ENCODE measurements at places on chromosomes 3 and 15. TPM values are rescaled to one million over a fixed set of nuclear protein-coding genes. Genes with fewer than 3 reads are reported as not detected.

The C3orf22 gene
- total RNA-seq: not detected

- DNase-seq: no peak
- H3K36me3 ChIP-seq: no peaks in the 10 kb centered on the region
- no peak overlapping the region for H3K27ac ChIP-seq
- H3K4me1 ChIP-seq: peaks cover 7% of the 10 kb centered on the region
Measured at GRCh38 chr3:110015231-110015963, 678.1 kb upstream of the DPPA4 start.

The XCR1 gene
- total RNA-seq: not detected

The GOLGA8M gene
- total RNA-seq: 0.57 TPM

DNA sequence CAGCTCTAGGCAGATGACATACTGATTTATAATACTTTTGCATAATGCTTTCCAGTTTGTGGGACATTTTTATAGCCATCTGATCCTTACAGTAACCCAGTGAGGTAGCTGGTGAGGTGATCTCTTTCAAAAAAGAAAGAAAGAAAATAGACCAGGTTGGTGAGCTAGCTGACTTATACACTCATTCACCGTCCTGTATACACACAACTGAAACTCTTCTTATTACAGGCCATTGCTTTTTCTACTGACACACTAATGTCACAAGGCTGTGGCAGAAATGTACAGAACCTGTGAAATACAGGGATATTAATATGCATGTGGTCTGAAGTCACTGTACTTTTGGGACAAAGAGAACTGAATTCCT lies 150.2 kb upstream of the BHLHE40 start:
- H3K27ac ChIP-seq: no peak overlapping the region
- H3K36me3 ChIP-seq: 0 out of 2 replicates have a peak, but pooled peaks cover 4% of the 10 kb centered on the region
- H3K4me3 ChIP-seq: no peak overlapping the region
- H3K4me1 ChIP-seq: peaks cover 47% of the 10 kb centered on the region

DNA sequence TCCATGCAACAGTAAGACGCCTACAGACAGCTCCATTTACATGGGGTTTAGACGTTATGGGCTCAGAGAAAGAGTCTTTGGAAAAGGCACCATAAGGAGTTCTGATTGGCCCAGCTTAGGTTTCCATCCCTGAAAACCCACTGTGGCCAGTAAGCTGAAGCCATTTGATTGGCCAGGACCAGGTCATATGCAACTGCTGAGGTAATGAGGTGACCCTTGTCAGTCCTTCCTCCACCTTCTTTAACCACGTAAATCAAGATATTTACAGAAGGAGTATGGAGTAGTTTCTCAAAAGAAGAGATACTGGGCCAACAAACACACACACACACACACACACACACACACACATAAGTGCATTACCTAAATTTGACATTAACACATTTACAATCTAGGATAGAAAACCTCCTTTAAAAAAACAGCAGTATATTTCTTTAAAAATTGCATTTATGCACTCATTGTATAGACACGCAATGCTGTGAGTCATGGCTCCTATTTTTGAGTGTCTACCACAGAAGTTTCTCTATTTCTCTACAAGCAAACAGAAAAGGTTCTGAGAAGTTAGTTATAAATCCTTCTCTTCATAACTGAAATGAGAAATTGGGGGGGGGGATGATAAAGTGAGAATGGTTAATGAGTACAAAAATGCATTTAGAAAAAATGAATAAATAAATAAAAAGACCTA lies 16.3 kb upstream of the MB21D2 start:
- no peak overlapping the region for H3K4me3 ChIP-seq
- peaks cover 48% of the 10 kb centered on the region for H3K4me1 ChIP-seq
- peak; percentile 48 for DNase-seq
- no peaks in the 10 kb centered on the region for H3K27me3 ChIP-seq
- H3K36me3 ChIP-seq: peaks cover 5% of the 10 kb centered on the region

DNA sequence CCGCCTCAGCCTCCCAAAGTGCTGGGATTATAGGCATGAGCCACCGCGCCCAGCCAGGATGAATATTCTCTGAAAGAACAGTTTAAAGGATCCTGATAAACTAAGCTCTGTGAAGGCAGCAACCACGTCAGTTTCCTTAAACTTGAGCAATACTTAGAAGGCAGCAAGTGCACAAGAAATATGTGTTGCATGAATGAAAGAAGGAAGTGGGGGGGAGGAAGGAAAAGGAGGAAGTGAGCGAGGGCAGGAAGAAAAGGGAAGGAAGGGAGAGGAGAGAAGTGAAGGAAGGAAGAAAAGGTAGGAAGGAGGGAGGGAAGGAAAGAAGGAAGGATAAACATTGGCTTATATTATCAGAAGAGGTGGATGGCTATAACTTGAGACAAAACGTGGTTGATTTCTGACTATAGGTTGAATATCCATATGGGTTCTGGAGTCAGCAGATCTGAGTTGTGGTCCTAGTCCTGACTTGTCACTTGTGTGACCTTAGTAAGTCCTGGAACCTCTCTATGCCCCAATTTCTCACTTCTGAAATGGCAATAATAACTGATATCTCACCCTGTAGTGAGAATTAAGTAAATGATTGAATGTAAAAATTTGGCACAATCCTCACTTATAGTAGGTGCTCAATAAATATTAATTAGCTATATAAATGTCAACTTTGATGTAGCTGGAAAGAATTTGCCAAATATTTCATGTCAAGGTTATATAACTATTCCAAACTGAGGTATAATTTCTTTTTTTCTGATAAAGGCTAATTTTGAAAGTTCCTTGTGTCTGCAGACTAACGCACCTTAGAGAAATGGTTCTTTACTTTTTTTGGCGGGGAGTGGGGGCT lies 12.0 kb upstream of the SEMA4B start:
- H3K4me3 ChIP-seq: no peak overlapping the region
- H3K36me3 ChIP-seq: no peaks in the 10 kb centered on the region
- H3K27ac ChIP-seq: no peak overlapping the region
- no peaks in the 10 kb centered on the region for H3K27me3 ChIP-seq
- DNase-seq: no peak

The PLCB2 gene
- 0.50 TPM for total RNA-seq

The PSTPIP1 gene
- 0.38 TPM for total RNA-seq

- H3K27me3 ChIP-seq: no peaks in the 10 kb centered on the region
- DNase-seq: peak; percentile 33
- peaks cover 21% of the 10 kb centered on the region for H3K4me1 ChIP-seq
- H3K4me3 ChIP-seq: no peak overlapping the region
- H3K36me3 ChIP-seq: no peaks in the 10 kb centered on the region
Measured at GRCh38 chr15:50116477-50116876, 2.6 kb downstream of the ATP8B4 start.

- peaks cover 78% of the 10 kb centered on the region for H3K4me1 ChIP-seq
- H3K27me3 ChIP-seq: no peaks in the 10 kb centered on the region
- DNase-seq: peak; percentile 61
- H3K36me3 ChIP-seq: peaks cover 38% of the 10 kb centered on the region
- H3K4me3 ChIP-seq: peak overlapping the region; percentile 40
Measured at GRCh38 chr3:30625541-30626438, 19.4 kb downstream of the TGFBR2 start.

The SNRPA1 gene
- total RNA-seq: 70.2 TPM

GRCh38 chr3:13689373-13690260 lies 140.7 kb downstream of the FBLN2 start:
- DNase-seq: no peak
- H3K36me3 ChIP-seq: no peaks in the 10 kb centered on the region
- H3K4me1 ChIP-seq: no peaks in the 10 kb centered on the region
- peaks cover 46% of the 10 kb centered on the region for H3K27me3 ChIP-seq
- no peak overlapping the region for H3K27ac ChIP-seq

DNA sequence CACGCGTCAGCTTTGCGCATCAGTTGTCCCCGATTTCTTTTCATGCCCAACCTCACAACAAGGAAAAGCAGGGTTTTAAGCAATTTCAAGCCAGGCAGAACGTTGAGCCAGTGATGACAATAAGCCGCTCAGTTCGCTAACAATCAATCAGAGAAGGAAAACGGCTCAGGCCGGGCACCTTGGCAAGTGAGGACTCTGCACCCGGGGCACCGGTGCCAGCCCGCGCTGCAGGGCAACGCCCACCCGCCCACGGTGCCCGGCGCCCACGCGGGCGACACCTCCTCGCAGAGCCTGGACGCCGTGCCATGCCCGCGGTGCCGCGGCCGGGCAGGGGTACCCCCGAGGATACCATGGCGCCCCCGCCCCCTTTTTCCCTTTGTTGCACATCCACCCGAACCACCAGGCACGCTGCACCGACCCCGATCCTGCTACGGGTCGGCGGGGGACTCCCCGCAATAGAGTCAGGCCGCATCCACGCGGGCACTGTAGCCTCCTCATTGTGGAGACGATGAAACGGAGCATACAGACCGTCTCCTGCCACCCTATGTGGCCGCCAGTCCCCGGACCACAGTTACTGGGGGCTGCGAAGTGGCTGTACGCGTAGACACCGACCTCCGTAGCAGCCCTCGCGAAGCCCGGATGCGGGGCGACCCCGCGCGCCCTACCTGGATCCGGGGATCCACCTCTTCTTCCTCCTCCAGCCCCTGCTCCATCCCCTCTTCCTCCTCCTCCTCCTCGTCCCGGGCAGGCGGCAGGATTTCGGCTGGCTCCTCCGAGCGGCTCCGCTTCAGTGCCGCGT lies 581 bp downstream of the SH3BP5 start:
- peaks cover 10% of the 10 kb centered on the region for H3K36me3 ChIP-seq
- no peak for DNase-seq
- peaks cover 50% of the 10 kb centered on the region for H3K4me1 ChIP-seq
- H3K27ac ChIP-seq: no peak overlapping the region

DNA sequence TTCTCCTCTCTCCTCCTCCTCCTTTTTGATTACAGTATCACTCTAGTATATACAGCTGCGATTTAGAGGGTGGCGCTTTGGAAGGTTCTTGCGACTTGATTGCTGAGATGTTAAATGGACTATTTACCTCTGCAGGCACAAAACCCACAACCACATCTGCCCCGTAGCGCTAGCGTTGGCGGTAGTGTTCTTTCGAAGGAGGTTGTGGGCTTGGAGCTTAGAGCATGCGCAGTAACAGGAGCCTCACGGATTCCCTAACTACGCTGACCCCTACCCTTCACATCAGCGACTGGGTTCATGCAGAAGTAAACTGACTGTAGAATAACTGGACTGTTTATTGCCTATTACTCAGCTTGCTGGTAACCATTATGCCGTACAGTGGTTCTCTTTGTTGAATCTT lies 58.0 kb downstream of the CGGBP1 start:
- no peak overlapping the region for H3K27ac ChIP-seq
- no peak for DNase-seq
- H3K27me3 ChIP-seq: peaks cover 2% of the 10 kb centered on the region
- peaks cover 32% of the 10 kb centered on the region for H3K4me1 ChIP-seq
- no peak overlapping the region for H3K4me3 ChIP-seq

DNA sequence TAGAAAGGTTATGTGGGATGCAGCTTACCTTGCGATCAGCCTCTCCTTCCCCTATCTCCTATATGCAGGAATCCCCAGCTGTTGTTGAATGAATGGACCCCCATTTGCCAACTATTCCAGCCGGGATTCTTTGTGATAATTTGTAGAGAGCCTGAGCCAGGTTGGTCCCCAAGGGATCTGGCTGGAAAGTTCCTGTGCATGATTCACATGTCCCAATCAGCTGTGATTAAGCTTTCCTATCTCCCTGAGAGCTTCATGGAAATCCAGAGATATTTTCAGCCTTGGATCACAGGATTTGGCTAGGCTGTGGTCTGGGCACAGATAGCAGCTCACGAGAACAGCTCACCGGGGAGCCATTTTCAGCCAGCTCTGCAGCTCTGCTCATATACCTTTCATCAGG lies 76.7 kb downstream of the ARNT2 start:
- peaks cover 43% of the 10 kb centered on the region for H3K36me3 ChIP-seq
- H3K27ac ChIP-seq: peak overlapping the region; percentile 78

The AHSG gene
- not detected for total RNA-seq

GRCh38 chr15:50390554-50391264 lies 33.5 kb upstream of the USP8 start:
- no peak overlapping the region for H3K27ac ChIP-seq
- DNase-seq: no peak
- H3K36me3 ChIP-seq: no peaks in the 10 kb centered on the region

DNA sequence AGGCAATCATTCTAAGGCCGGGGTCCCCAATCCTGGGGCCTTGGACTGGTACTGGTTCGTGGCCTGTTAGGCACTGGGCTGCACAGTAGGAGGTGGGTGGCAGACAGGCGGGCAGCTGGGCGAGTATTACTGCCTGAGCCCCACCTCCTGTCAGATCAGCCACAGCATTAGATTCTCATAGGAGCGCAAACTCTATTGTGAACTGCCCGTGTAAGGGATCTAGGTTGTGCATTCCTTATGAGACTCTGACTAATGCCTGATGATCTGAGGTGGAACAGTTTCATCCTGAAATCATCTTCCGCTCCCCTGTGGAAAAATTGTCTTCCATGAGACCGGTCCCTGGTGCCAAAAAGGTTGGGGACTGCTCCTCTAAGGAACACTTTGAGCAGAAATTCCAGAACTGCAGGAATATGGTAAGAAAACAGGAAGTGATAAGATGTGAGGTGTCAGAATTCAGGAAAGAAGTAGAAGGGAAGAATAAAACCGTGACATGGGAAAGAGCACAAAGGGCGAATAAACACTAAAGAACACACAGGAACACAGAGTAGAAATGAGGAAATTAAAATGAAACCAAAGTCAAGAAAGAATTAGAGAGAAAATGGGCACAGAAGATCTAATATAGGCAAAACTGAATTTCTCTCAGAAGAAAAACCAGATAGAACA lies 57.6 kb downstream of the PDCD6IP start:
- peak overlapping the region; percentile 49 for H3K4me3 ChIP-seq
- H3K27me3 ChIP-seq: no peaks in the 10 kb centered on the region
- H3K27ac ChIP-seq: peak overlapping the region; percentile 84
- peaks cover 44% of the 10 kb centered on the region for H3K4me1 ChIP-seq
- H3K36me3 ChIP-seq: peaks cover 42% of the 10 kb centered on the region
- peak; percentile 42 for DNase-seq

DNA sequence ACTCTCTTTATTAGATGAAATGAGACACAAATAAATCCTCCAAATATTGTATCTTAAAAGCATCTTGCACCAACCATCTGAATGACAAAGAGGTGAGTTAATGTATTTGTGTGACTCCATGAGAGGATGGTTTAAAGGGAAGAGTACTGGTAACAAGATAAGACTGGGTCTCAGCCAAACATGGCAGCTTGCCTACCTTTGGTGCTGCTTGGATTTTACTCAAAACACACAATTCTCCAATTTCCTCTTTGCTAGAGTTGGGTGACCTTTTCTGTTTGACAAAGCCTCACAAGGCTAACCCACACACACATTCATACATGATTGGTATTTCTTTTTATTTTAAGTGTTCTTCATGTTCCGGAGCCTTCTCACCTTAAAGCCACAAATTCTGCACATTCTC lies 506.4 kb downstream of the FGF12 start:
- no peaks in the 10 kb centered on the region for H3K4me1 ChIP-seq
- H3K27ac ChIP-seq: no peak overlapping the region
- no peaks in the 10 kb centered on the region for H3K36me3 ChIP-seq
- H3K27me3 ChIP-seq: no peaks in the 10 kb centered on the region
- no peak for DNase-seq
- no peak overlapping the region for H3K4me3 ChIP-seq

- H3K27ac ChIP-seq: no peak overlapping the region
- H3K27me3 ChIP-seq: peaks cover 9% of the 10 kb centered on the region
- H3K4me3 ChIP-seq: no peak overlapping the region
- H3K36me3 ChIP-seq: no peaks in the 10 kb centered on the region
- H3K4me1 ChIP-seq: peaks cover 16% of the 10 kb centered on the region
Measured at GRCh38 chr3:46693892-46694226, 380 bp upstream of the ALS2CL start.

The HCLS1 gene
- 0.94 TPM for total RNA-seq

- peaks cover 17% of the 10 kb centered on the region for H3K36me3 ChIP-seq
- no peaks in the 10 kb centered on the region for H3K4me1 ChIP-seq
- H3K27me3 ChIP-seq: no peaks in the 10 kb centered on the region
- no peak overlapping the region for H3K4me3 ChIP-seq
- no peak for DNase-seq
Measured at GRCh38 chr3:195777975-195778374, 33.8 kb downstream of the MUC4 start.
